Activated T-helper 1 cell treated with anti-CD3 and anti-CD28 coated beads, Interleukin-12 subunit alpha, Interleukin-12 subunit beta, Interleukin-2, Interleukin-4 antibody, amounts not matched to agents 30 ng/mL and 10 ng/mL and 1 ng/mL, durations not matched to agents 14 hours and 24 hours and 36 hours (primary cell): ENCODE measurements at places on chromosomes 6 and 20. TPM values are rescaled to one million over a fixed set of nuclear protein-coding genes. Genes with fewer than 3 reads are reported as not detected.

The FAM83C gene
- total RNA-seq: not detected in 2 replicates

- no peak for DNase-seq
- H3K27ac ChIP-seq: no peak overlapping the region
- H3K36me3 ChIP-seq: no peaks in the 10 kb centered on the region
- peaks cover 71% of the 10 kb centered on the region for H3K27me3 ChIP-seq
Measured at GRCh38 chr6:150145830-150146229, 3.0 kb downstream of the PPP1R14C start.

- no peak overlapping the region for H3K4me3 ChIP-seq
- no peak for DNase-seq
- no peaks in the 10 kb centered on the region for H3K4me1 ChIP-seq
- H3K27ac ChIP-seq: no peak overlapping the region
Measured at GRCh38 chr20:44533928-44534327, 12.1 kb upstream of the SERINC3 start.

- H3K4me1 ChIP-seq: peaks cover 28% of the 10 kb centered on the region
- no peak overlapping the region for H3K4me3 ChIP-seq
- H3K36me3 ChIP-seq: no peaks in the 10 kb centered on the region
- peaks cover 3% of the 10 kb centered on the region for H3K27me3 ChIP-seq
- DNase-seq: no peak
- no peak overlapping the region for H3K27ac ChIP-seq
Measured at GRCh38 chr6:15986027-15986629, 142.8 kb upstream of the MYLIP start.

- no peaks in the 10 kb centered on the region for H3K36me3 ChIP-seq
- no peak for DNase-seq
- H3K4me1 ChIP-seq: no peaks in the 10 kb centered on the region
- peaks cover 5% of the 10 kb centered on the region for H3K27me3 ChIP-seq
- H3K4me3 ChIP-seq: no peak overlapping the region
- H3K27ac ChIP-seq: no peak overlapping the region
Measured at GRCh38 chr20:63167026-63167917, 48.7 kb downstream of the YTHDF1 start.
